ENCODE measurements at places on chromosomes 4 and X.

- no peak for DNase-seq
Observed at GRCh38 chrX:7223271-7223670, 75.3 kb upstream of the PUDP start.

DNA sequence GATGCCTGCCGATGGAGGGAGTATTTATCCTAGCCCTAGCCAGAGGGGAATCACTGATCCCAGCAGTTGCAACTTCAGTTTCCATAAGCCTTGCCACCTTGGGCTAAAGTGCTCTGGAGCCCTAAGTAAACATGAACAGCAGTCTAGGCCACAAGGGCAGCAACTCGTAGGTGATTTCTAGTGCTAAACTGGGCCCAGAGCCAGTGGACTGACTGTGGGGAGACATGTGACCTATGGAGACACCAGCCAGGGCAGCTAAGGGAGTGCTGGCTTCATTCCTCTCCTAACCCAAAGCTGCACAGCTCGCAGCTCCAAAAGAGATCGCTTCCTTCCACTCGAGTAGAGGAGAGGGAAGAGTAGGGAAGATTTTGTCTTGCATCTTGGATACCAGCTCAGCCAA, 120.8 kb upstream of the MAGEA10 start:
- DNase-seq = no peak

DNA sequence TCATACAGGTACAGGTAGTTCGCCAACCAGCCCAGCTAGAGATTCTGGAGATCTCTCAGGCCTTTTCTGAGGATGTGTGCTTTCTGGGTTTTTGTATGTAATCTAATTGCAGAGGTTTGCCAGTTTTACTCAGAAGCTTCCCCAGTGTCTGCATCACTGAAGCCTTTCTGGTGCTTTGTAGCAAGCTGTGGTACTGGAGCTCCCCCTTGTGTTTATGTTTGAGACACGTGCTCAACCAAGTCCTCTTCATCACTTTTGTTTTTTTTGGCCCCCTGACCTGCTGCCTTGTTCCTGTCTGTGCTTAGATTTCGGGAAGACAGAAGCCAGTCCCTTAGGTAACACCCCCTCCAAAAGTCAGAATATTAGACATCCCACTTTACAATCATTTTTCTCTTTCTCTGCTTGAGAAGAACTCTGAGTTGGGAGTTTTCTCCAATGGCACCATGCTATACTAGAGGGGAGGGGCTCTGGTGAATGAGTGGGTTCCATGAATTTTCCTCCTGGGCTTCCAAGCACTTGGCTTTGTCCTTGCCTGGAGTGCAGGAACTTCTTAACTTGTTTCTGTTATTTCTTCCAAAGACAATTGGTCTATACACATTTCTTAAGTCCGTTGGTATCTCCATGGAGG, 128.4 kb upstream of the TBC1D9 start:
- no peak for DNase-seq

GRCh38 chrX:46582325-46582724, 8.8 kb downstream of the CHST7 start:
- DNase-seq = no peak

GRCh38 chrX:155022585-155022984, at the start of gene F8:
F8 (minus strand) TSS chrX:155022723; CDS start chrX:155022552, 171 bp downstream.
- DNase-seq = no peak

- no peak for DNase-seq
Observed at GRCh38 chr4:11611868-11612267, 183.2 kb upstream of the HS3ST1 start.

DNA sequence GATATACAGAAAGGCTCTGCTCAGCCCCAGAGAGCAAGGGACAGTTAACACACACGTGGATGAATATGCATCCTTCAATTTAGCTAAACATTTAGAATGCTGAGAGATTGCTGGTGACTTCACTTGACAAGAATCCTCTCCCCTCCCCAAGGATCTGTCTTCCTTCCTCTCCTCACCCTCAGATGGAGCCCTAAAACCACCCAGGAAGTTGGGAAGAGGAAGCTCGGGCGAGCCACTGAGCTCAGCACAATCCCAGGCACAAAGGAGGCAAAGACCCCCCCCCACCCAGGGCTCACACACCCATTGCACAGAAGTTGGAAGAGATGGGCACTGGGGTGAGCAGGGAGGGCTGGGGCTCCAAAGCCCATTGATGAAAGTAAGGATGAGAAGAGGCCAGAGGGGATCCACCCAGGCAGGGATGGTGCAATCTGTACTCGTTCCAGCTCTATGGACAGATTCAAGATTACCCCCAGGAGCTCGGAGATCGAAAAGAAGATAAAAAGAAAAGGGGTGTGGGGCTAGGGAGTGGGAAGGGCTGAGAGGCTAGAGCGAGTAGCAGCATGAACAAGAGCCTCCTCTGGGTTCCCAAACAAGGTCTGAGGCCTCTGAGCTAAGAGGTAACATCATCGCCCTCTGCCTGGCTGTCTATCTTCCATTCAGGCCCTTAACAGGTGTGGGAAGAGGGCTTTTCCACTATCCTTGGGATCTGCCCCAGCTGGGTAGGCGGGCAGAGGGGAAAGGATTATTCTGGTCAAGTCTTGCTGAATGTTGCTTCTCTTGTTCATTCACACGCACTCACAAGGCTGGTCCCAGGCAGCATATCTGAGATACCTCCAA, 1.2 kb downstream of the TFE3 start:
- no peak for DNase-seq

DNA sequence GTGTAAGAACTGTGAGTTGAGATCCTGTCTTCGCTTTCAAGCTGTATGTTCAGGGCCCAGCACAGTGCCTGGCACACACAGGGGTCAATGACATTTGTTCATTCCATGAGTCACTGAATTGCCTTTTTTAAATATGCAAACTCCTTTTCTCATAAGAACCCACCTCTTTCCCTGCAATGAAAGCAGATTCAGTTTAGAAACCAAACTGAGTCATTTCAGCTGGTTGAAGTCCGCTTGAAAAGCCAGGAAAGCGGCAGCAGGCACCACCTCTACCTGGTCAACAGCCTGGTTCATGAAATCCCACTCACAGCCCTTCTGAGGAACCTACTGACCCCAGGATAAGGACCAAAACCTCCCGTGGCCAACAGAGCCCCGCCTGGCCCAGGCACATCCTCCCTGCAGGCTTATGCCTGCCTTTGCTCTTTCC, 4.5 kb upstream of the C1QTNF7 start:
- DNase-seq = no peak

GRCh38 chr4:177566691-177567090, 124.5 kb upstream of the AGA start:
- no peak for DNase-seq

- peak; percentile 33 for DNase-seq
Observed at GRCh38 chrX:16892504-16893362, 22.6 kb upstream of the RBBP7 start.

GRCh38 chr4:75831856-75832405, 70.3 kb downstream of the PPEF2 start:
- DNase-seq = no peak

DNA sequence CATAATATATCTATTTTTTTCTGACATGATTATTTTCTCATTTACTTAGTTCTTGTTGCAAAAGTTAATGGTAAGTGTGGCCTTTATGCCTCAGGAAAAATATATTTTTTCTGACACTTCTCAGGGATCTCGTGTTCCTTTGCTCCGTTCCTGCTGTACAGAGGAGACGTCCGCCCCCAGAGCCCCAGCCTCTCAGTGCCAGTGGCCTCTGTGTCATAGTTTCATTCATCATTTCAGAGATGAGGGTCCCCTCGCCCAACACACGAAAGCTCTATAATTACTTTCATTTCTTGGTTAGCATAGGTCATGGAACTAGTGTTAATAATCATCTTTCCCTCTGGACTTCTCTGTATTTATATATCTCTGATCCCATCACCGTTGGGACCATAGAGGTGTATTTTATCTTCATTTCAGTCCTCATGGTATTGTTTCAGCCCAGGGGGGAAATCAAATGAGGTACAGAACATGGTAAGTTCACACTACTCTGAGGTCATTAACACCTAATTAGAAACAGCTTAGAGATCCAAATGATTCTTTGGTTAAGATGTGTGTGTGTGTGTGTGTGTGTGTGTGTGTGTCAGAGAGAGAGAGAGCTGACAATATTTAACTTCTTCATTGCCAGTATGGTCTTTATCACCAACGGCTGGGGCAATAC, 631.1 kb upstream of the TENM3 start:
- no peak for DNase-seq

DNA sequence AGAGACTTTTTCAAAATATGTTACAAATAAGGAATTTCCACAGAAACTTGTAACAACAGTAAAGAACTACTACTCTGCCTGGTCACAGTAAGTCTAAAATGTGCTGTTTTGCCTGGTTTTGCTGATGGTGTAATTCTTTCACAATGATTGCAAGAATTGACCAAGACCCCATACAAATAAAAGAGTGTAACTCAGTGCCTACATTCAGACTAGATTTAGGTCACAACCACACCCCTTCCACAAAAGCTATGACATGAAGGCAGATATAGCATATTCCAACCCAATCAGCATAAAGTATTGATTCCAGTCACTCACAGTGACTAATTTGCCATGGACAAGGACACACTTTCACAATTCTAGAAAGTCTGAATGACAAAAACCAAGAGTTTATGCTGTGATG, 53.7 kb upstream of the TMPRSS11F start:
- DNase-seq = no peak

DNA sequence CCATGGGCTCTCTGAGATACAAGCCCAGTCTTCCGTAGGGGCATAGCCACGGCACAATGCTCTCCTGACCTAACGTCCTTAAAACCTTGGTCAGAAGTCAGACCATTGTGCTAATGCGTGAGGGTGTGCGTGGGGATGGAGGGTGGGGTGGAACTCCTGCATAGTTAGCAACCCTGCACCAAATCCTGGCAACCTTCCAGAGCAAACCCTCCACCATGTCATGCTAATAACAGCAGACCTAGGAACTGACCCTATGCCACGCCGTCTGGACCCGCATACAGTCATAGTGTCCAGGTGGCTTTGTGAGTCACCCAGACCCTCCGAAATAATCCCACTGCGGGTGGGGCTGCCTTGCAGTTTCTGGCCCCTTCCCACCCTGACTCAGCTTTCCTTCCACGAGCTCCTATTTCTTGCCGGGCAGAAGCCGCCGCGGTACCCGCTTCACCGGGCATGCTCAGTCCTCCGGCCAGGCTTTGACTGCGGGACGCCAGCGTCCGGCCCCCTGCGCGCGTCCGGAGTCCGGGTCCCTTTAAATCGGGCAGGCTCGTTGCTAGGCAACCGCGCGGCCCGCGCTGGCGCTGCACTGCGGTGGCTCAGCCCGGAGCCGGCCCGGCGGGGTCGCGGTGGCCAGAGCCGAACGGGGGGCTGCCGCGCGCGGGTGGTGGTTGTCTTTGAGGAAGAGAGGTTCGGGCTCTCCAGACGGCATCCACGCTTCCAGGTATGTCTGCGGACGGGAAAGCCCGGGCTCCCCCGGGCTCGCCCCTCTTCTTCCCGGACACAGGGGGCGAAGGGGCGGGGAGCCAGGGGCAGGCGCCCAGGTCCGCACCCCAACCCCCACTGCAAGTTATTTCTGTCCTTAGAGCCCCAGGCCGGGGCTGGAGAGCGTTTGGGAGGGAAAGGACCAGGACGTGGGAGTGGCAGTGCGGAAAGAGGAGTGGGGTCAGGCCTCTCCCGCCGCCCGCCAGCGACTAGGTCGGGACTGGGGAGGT, at the start of gene CCDC160:
Gene CCDC160 (plus strand): TSS at position 557 of the 989 bp plus-strand sequence. CDS start 7,619 bp downstream, outside the sequence.
- no peak for DNase-seq

GRCh38 chr4:122393276-122393675, 14.5 kb downstream of the ADAD1 start:
- DNase-seq = no peak

DNA sequence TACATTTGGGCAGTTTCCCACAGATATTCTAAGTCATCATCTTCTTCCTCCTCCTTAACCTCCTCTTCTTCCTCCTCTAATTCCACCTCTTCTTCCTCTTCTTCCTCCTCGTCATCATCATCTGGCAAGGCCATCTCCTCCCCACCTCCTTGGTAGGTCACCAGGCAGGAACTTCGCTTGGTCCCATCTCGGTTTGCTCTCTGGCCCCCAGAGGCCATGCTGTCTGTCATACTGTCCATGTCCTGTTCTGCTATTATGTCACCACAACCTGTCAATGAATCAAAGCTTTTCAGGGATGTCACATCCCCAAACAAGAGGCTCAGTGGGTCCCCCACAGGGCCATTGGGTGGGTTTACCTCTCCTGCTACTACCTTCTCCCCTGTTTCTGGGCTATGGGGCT, 13.5 kb downstream of the AMER1 start:
- no peak for DNase-seq

GRCh38 chrX:130395341-130395740, 6.4 kb upstream of the RBMX2 start:
- no peak for DNase-seq

- DNase-seq = no peak
Observed at GRCh38 chr4:48564151-48564550, 74.1 kb downstream of the ZAR1 start.

- no peak for DNase-seq
Observed at GRCh38 chrX:48791063-48791820, 4.9 kb downstream of the GATA1 start.

DNA sequence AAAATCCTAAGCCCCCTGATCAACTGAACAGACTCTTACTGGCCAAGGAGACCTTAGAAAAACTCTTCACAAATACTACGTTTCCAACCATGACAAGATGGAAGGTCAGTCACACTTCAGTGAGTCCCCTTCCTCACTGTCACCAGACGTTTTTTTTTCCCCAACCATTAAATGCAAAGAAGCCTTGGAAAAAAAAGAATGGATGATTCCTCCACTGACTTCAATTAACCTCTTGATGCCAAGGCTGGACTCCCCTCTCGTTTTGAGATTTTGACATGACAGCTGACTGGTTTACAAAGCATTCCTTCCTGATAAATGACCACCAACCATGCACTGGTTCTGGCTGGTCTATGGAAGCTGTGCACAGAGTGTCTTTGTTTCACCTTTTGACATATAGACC, 73.2 kb downstream of the SLC34A2 start:
- no peak for DNase-seq

DNA sequence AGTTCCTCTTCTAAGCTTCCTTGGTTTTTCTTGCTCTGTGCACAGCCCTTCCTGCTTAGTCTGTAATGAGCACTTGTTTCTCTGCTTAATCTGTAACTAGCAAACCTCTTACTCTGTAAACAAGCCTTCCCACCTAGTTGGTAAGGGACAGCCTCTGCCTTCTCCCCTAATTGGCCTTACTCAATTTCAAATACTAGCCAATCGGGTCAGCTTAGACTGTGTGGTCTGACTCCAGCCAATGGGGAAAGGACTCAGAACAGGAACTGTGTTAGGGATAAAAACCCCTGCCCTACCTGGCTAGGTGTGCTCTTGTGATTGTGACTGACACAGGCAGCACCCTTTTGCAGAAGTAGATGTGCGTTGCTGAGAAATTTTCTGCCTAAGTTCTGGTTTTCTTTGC, 136.5 kb upstream of the AADAT start:
- DNase-seq = no peak

- no peak for DNase-seq
Observed at GRCh38 chrX:38116706-38117105, 104.0 kb downstream of the SRPX start.

DNA sequence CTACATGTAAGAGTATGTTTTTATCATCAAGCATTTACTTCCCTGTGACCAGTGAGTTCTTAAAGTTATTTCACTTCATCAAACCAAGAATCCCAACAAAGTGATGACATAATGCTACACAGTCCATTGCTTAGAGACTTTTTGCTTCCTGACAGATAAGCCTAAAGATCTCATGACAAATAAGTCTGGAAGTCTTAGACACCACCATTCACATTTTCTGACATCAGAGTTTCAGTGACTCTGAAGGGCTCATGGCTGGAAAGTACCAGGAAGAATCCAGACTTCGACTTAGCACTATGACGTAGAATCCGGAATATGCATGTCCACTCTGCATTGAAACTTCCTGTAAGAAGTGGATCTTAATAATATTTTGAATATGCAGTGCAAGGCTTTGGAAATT, 53.7 kb downstream of the CLDN22 start:
- no peak for DNase-seq

- DNase-seq = no peak
Observed at GRCh38 chrX:22628275-22628674, 355.6 kb downstream of the CBLL2 start.

All from activated T-helper 1 cell treated with anti-CD3 and anti-CD28 coated beads, Interleukin-2, amount 50 U/mL, for 16 hours (primary cell).